ENCODE measurements at places on chromosomes 6 and 20.

- no peak for DNase-seq
These were observed 1624.9 kb downstream of the GRIK2 start for GRCh38 chr6:103018426-103018825.

GRCh38 chr6:150734235-150734634 is 131.3 kb upstream of the MTHFD1L start:
- DNase-seq, result no peak

- peak; percentile 82 for DNase-seq
These were observed 136.7 kb downstream of the HFE start for GRCh38 chr6:26223650-26224546.

DNA sequence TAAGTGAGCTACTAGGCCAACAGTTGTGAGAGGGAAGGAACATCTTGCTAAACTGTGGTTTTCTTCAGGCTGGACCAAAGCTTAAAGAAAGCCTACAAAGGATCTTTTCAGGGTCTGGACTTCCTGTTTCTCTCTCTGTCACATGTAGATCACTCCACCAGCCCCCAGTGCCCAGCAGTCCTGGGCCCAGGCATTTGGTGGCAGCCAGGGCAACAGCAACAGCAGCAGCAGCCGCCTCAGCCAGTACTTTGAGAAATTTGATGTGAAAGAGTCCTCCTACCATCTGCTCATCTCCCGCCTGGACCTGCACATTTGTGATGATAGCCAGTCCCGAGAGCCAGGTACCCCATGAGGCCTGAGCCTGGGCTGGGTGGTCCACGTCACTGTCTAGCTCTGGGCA is 44.1 kb downstream of the BLTP3A start:
- DNase-seq, result peak; percentile 51

- no peak for DNase-seq
These were observed 37.7 kb downstream of the FOXO3 start for GRCh38 chr6:108598305-108598863.

GRCh38 chr6:111803371-111803770 is 69.9 kb downstream of the FYN start:
- DNase-seq, result no peak

- peak; percentile 19 for DNase-seq
These were observed 145.6 kb upstream of the MANEA start for GRCh38 chr6:95431637-95432228.

DNA sequence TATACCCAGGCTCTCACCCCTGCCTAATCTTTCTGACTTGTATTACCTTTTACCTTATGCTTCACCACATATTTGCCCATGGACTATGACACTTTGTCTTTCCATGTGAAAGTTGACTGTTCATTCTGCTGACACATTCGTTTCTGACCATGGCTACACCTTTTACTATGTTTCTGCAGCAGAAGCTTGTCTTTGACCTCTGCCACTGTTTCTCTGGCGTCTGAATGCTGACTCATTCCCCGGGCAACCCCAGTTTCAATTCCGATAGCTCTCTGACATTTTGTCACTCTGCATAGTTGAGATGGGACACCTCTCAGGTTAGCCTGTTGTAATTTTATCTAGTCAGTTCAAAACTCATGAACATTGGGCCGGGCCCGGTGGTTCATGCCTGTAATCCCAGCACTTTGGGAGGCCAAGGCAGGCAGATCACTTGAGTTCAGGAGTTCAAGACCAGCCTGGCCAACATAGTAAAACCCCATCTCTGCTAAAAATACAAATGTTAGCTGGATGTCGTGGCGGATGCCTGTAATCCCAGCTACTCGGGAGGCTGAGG is 50.7 kb downstream of the SLC26A8 start:
- DNase-seq, result no peak

DNA sequence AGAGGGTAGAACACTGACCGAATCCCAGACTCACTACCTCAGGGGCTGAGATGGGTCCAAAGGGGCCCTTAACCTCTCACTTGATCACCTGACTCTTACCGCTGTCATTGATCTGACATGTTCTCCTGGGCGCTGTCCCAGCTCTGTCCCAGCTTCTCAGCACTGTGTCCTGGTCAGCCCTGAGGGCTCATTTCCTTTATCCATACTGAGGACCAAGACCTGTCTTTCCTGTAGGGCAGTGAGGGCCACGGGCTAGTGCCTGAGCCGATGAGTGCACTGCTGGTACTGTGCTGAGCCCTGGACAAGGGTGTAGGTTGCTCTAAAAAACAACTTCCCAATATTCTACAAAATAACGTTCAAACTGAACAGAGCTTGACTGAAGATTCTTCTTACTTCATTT is 131.5 kb downstream of the MTHFD1L start:
- no peak for DNase-seq

DNA sequence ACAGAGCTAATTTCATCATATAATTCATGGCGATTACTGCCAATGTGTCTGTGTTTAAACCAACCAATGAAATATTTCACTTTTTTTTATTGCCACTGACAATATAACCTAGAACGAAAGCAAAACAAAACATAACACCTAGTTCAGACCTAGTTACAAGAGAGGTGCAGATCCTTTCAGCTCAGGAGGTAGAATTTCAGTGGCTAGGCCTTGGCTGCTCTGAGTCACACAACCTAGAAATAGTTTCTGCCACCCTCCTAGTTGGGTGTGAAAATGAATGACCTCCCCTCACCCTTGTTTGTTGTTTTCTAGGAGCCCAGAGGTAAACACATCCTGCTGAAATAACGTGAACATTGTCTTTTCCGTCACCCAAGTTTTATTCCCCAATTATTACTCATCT is 356.3 kb downstream of the HTR1B start:
- DNase-seq, result no peak

GRCh38 chr6:26124781-26125685 is 37.8 kb downstream of the HFE start:
- DNase-seq, result no peak

DNA sequence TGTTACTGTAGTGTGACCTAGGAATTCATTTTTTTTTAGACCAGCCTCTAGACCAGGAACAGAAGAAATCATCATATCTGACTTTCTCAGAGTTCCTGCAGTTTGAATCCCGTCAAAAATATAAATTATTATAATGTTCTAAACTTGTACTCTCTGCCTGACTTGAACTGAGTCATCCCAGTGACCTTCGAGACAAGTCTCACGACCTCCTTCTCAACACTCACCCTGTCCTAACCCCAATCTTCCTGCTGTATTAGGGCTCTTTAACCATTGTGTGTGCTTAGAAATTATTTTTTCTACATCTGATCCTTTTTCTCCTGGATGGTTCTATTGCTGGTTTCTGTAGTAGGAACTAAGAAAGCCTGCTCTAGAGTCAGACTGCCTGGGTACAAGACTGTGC is 21.5 kb downstream of the ADGRF5 start:
- no peak for DNase-seq

- DNase-seq, result peak; percentile 9
These were observed 1.2 kb downstream of the TRIB3 start for GRCh38 chr20:381581-382290.

DNA sequence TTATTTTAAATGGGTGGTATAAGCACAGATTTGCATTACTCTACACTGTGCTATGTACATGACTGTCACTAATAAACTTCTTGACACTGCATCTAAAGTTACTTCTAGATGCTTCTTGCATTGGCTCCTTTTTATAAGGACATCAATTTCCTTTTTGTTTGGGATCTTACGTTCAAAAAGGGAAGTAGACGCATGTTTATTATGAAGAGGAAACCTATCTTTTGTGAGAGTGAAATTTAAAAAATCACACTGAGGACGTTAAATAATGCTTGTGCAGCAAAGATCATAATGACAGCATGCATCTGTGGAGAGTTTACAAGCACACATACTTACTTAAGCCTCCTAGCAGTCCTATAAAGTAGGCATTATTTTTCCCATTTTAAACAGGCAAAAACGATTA is 479.5 kb downstream of the CD83 start:
- DNase-seq, result no peak

- DNase-seq, result no peak
These were observed 28.3 kb downstream of the SLC2A4RG start for GRCh38 chr20:63767886-63768285.

DNA sequence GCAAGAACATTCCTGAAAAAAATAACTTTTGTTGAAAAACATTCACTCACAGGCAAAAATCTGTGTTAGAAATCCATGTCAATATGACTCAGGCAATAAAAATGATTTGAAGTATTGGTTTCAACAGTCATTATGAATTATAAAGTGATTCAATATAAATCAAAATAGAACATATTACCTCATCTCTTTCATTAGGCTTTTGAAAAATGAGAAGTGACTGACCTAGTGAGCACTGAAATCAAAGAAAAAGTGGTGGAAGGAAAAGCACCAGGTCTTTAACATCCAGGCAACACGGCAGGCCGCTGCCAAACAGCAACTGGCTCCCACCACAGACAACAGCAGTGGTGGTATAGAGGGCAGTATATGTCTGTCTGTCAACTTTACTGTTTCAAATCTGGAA is 68.9 kb downstream of the MAN1A1 start:
- DNase-seq, result no peak

DNA sequence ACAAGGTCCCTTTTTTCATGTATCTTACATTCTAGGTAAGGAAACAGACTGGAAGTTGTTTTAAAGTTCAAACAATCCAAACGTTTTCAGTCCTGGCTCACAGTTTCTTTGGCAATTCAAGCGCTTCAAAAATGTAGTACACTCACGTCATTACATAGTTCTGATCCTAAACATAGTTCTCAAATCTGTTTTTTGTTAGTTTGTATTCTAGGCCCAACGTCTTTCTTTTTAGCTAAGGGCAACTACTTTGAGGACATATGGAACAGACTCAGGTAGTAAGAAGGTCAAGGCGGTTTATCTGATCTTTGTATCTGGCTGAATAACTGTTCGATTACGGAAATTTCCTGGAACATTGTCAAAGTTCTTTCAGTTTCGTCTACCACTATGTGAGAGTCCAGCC is 36.9 kb upstream of the PLCB4 start:
- no peak for DNase-seq

- no peak for DNase-seq
These were observed 148.5 kb upstream of the TAB2 start for GRCh38 chr6:149168968-149169367.

DNA sequence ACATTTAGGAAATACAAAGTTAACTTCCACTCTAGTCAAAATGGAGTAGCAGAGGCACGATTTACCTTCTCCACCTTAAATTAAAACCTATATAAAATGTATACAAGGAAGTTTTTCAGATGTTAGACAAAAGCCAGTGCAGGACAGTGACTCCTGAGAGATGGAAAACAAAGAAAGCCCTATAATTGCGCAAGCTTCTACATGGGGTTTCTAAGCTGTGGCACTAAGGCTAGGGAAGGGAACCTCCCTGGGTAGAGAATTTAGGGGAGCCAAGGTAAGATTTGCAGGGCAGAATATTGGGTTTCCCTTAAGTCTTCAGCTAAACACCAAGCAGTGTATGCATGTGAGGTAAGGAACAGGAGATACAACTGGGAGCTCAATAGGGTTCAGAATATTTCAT is 18.5 kb upstream of the ZC3H12D start:
- DNase-seq, result no peak

GRCh38 chr6:43943781-43944250 is 173.8 kb downstream of the VEGFA start:
- no peak for DNase-seq

DNA sequence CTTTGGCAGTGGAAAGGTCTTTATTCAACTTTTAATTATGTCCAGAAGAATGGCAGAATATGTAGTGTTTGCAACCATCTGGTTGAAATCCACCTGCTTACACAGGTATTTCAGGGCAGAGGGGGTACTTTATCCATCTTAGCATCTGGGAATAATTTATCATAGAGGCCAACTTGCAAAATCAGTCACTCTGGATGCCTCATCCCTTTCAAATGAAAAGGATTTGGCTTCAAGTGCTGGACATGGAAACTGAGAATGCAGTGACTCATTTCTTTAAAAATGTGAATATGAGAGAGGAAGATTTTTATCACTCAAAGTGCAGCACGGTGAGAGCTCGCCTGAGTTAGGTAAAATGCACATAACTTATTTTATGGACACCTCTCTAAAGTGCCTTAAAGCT is 758.3 kb downstream of the KIF16B start:
- no peak for DNase-seq

- DNase-seq, result no peak
These were observed 1.1 kb downstream of the ZNF165 start for GRCh38 chr6:28081486-28081751.

DNA sequence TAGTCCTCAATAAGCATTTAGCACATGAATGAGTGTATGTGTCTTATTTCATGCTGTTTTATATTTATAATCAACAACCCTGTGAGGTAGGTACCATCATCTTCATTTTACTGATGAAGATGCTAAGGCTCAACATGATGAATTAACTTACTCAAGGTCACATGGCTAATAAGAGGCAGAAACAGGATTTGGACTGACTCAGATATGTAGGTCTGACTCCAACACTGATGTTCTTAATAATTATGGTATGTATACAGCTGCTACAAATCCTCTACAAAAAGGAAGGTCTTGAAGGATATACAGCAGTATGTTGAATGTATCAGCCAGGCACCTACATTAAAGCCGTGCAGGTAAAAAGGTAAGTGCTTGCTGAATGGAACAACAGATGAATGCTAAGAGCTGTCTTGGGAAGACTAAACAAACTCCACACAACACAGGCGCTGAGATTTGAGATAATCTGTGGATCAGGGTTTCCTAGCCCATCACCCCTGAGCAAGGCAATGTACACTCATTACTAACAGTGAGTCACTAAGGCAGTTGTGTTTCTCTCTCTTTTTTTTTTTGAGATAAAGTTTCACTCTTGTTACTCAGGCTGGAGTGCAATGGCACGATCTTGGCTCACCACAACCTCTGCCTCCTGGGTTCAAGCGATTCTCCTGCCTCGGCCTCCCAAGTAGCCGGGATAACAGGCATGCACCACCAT is 31.9 kb downstream of the TTI1 start:
- DNase-seq, result no peak

DNA sequence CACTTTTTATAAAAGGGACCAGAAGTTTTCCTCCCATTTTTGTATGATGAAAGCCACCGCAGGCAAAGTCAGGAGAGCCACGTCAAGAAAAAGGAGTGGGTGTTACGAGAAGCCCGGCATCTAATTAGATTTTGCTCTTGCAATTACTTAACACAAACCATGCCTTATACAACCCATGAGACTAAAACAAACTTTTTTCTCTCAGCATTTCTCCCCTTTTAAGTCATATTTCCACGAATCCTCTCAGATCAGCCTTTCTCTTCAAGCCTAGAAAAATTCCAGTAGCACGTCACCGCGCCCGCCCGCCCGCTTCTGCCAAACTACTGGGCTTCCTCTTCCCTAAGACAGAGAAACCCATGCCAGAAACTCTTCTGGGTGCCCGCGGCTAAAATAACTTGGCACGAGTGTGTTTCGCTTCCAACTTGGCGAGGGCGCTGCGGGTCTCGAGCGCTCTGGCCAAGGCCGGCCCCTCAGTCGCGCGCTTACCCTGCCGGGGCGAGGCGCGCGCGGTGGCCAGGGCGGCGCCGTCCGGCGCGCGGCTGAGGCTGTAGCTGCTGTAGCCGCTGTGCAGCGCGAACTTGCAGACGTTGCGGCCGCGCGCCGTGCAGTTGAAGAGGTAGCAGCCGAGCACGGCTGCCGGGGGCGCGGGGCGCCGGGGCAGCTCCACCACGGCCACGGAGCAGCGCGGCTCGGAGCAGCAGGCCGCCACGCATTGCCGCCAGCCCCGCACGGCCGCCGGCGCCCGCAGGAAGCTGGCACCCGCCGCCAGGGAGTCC is 1.0 kb downstream of the LRP11 start:
- DNase-seq, result peak; percentile 70

GRCh38 chr20:5045906-5046305 is 44.6 kb upstream of the SLC23A2 start:
- DNase-seq, result no peak

All from globus pallidus (tissue), 1 donor.